ENCODE measurements at places on chromosomes 5 and 9. TPM values are rescaled to one million over a fixed set of nuclear protein-coding genes. Genes with fewer than 3 reads are reported as not detected.

The CCL27 gene
- total RNA-seq, result not detected

The PCDHA9 gene
- total RNA-seq, result not detected

The NR2F1-AS1 gene
- 25.2 TPM for total RNA-seq

The OLFM1 gene
- not detected for total RNA-seq

The FOXD4 gene
- 0.05 TPM for total RNA-seq

DNA sequence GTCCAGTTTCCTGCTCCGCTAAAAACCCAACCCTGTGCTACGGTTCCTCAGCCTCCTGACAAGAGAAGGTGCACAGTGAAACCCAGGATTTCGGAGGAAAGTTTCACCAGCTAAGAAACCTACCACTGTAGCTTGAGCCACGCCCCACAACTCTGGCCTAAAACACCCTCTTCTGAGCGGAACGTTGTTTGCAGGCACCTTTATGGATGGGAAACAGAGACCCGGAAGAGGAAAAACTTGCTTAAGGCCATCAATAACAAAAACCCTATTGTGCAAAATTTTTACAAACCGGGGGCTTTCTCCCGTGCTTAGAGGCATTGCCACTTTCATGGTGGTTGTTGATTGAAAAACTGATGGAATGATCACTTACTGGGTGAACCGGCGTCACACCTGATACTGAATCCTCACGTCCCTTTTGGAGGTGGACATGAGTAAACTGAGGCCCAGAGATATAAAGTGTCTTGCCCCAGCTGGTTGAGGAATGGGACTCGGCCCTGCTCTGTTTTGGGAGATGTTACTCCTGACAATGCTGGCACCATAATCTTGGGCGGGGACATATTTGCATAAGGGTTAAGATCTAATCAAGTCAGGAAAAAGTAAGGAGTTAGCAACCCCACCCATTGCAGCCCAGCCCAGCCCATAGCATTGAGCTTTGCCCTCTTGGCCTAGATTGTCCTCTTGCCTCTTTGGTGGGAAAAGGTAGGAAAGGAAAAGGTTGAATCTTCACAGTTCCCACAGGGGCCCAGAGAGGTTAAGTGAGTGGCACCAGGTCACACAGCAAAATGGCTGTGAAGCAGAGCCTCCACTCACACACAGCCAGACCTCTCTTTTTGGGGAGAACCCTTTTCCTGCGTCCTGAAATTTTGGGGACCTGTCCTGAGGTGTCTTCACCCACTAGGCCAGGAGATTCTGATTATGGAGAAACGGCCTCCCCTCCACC, 23.2 kb upstream of the PTGS1 start:
- peak; percentile 64 for DNase-seq

DNA sequence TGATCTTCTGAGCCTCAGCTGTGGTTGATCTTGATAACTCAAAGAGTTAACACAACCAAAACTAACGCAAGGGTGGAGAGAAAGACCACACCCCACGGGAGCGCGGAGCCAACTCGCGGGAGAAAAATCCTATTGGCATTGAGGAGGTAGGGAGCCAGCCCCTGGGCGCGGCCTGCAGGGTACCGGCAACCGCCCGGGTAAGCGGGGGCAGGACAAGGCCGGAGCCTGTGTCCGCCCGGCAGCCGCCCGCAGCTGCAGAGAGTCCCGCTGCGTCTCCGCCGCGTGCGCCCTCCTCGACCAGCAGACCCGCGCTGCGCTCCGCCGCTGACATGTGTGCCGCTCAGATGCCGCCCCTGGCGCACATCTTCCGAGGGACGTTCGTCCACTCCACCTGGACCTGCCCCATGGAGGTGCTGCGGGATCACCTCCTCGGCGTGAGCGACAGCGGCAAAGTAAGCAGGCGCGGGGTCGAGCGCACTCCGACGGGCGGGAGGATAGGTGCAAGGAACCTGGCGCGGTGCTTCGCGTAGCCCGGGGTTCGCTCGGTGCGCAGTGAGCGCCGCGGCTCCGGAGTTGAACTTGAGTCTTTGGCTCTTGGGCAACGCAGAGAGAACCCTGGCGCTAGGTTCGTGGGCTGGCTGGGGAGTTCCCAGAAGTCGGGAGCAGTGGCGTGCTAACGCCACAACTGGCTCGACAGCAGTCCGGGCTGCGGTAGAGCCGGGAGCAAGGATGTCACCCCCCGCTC, at the start of gene GDA:
Gene GDA (plus strand): TSS at position 210 of the 745 bp plus-strand sequence. CDS start 120 bp downstream, at position 330.
- no peak for DNase-seq

GRCh38 chr5:141186897-141187512, at the start of gene PCDHB9:
Gene PCDHB9 (plus strand): TSS chr5:141187161. CDS start chr5:141187319, 158 bp downstream.
- peak; percentile 56 for DNase-seq

GRCh38 chr5:164721116-164721515, 1215.7 kb downstream of the MAT2B start:
- no peak for DNase-seq

- no peak for DNase-seq
These were observed 250.4 kb upstream of the PCSK5 start for GRCh38 chr9:75639971-75640610.

- DNase-seq, result no peak
These were observed 15.3 kb downstream of the NFIB start for GRCh38 chr9:14298601-14299022.

DNA sequence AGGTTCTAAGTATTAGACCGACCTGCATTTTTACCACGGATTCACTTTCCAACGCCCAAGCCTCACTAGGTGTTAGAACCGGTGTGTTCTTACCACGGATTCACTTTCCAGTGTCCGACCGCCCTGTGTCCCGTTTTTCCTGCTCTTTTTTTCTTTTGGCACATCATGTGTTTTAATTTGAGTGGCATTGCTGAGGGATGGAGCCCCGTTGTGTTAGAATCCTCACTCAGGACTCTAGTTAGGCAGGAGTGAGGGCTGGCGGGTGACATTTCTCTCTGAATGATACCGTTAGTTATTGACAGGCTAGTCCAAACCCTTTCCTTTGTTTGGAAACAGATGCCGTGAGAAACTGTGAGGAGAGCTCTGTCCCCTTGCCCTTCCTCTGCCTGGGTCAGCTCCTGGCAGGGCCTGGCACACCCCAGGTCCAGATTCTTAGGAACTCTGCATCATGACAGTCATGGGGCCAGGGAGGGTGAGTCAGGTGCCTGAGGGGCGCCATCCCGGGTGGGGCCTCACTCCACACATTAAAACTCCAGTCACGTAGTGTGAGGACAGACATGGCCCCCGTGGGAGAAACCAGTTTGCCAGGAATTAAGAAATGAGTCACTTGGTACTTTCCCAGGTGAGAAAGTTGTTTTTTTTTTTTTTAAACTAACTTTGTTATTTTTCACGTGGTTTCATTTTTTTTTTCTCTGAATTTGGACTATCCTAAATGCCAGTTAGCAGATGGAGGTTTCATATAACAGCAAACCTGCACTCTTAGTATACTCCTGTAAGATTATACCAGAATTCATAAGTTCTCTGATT, 15.8 kb downstream of the EXOC3 start:
- DNase-seq, result peak; percentile 93

- no peak for DNase-seq
These were observed 79.5 kb upstream of the ZNF608 start for GRCh38 chr5:124825983-124826337.

DNA sequence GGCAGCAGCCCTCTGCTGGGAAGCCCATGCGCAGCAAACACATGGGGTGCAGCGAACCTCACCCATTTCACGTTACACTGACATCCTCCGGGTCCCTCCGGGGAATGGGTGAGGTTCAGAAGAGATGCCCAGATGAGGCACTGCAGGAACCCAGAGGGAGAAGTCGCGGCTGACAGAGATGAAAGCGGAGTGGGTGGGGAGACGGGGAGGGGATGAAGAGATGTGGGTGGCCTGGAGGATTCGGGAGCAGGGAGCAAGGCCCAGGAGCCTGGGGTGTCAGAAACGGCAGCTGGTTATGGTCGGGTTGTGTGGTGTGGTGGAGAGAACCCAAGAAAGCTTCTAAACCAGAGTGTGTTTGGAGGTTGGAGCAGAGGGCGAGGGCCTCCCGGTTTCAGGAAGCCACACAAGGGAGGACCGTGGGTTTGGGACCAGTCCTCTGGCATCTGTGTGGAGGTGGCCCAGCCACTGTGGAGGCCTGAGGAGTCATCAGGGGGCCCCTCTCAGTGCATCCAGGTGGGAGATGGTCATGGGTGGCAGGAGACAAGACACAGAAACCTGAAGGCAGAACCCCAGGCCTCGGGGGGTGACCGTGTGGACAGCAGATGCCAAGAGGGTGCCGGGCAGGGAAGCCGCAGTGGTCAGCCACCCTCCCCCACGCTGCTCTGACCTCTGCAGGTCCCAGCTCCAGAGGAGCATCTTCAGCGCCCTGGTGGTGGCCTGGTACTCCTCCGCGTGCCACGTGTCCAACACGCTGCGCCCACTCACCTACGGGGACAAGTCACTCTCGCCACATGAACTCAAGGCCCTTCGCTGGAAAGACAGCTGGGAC, 8.6 kb downstream of the UCK1 start:
- no peak for DNase-seq

DNA sequence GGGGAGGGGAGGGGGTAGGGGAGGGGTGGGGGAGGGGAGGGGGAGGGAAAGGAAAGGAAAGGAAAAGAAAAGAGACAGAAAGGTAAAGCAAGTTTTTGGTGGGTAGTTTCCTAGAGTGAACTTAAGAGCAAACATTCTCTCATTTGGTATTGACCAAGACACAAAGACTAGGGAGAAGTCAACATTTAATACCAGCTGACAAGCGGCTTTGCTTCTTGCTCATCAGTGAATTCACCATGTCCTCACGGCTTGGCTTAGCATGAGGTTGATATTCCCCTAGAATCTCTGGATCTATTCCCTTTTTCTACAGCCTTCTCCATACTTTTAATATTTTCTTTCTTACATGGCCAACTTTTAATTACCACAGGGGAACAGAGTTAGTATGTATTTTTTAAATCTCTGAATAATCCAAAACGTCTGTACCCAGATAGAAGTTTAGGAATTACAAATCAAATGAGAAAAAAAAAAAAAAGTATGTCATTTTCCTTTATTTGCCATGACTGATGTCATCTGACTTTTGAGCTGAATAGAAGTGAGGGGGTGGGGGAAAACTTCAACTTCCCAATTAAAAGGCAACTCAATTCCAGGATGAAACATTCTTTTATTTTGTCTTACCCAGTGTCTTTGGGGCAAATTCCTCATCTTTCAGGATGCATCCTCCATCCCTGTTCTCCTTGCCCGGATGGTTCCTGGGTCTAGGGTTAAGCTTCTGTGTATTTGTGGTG, 40.1 kb upstream of the GLIS3 start:
- peak; percentile 44 for DNase-seq

DNA sequence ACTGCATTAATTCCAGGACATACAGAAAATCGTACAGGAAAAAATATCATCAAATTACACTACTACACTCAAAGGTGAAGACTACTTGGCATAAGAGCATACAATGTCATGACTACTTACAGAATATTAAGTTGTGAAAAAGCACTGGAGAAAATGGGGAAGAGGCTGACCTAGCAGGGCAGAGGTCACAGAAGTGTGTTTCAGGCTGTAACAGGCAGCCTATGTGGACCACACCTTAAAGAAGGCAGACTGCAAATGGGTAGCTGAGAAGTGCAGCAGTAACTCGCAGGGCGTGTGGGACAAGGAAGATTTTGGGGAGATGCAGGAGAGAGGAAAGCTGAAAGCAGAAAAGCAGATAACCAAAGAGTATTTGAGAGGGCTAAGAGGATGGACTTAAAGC, 167.0 kb upstream of the PIK3R1 start:
- no peak for DNase-seq

DNA sequence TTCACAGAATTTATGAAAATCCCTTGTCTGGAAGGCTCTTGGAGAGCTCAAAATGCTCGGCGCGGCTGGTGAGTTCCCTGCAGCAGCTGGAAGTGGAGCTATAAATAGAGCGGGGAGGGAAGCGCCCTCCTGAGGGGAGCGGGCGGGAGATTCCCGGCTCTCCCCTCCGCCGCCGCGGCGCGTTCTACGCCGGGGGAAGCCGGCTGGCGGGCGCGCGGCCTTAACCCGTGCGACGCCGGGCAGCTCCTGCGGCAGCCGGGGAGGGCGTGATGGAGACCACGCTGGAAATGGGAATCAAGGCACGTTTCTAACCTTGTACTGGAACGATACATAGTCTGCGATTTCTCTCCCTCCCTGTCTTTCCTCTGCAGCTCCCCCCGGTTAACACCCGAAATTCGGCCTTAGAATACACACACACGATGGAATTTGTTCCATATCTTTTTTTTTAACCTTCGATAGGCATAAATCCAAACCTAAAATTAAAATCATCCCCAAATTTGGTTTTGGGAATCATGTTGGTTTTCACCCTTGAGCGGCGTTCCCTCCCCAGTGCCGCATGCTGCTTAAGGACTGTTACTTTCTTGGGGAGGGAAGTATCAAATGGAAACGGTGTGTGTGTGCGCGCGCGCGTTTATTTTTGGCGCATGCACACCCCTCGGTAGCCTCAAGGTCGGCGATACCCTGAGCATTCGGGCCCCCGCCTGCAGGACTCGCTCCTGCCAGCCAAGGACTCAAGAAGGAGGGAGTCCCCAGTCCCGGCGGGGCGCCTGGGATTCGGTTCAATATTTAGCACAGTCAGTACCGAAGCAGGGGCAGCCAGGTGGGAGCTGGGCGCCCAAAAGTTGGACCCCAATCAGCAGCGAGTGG, 306.3 kb upstream of the KCNN2 start:
- peak; percentile 3 for DNase-seq

DNA sequence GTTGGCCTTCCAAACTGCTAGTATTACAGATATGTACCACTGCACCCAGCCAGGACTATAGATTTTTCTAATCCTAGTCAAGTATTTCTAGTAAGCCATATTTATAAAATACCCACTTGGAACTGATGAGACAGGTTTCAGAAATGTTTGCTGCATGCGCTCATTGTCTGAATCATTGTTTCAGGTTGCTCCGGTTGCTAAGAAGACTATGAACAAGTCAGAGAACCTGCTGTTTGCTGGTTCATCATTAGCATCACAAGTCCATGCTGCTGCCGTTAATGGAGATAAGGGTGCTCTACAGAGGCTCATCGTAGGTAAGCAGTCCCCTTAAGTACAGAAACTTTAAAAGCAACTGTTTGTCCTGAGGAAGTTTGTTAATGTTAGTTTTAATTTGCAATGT, 5.3 kb downstream of the INVS start:
- peak; percentile 63 for DNase-seq

- no peak for DNase-seq
These were observed 78.0 kb downstream of the CACNA1B start for GRCh38 chr9:137955586-137955985.

DNA sequence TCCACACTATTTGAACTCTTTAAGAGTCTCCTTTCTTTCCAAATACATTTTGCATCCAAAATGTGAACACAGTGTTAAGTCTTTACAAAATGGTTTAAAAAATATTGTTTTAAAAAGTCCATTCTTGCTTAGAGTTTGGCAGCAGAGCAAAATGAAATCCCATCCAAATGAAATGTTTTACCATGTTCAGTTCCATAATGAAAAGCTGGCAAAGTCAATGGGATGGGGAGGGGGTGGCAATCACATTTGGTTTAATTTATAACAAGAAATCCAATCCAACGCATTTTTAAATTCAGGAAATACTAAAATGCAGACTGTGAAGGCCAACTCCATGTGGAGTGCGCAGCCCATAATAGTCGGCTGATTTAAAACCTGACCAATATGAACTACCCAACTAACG, 39.4 kb downstream of the MRPL36 start:
- DNase-seq, result no peak

GRCh38 chr5:180647465-180647864, 1.9 kb downstream of the FLT4 start:
- no peak for DNase-seq

Measured in M059J (cell line).